ENCODE measurements at places on chromosomes 3 and 15.

GRCh38 chr3:15633159-15633558 lies 31.6 kb downstream of the BTD start:
- DNase-seq: no peak

DNA sequence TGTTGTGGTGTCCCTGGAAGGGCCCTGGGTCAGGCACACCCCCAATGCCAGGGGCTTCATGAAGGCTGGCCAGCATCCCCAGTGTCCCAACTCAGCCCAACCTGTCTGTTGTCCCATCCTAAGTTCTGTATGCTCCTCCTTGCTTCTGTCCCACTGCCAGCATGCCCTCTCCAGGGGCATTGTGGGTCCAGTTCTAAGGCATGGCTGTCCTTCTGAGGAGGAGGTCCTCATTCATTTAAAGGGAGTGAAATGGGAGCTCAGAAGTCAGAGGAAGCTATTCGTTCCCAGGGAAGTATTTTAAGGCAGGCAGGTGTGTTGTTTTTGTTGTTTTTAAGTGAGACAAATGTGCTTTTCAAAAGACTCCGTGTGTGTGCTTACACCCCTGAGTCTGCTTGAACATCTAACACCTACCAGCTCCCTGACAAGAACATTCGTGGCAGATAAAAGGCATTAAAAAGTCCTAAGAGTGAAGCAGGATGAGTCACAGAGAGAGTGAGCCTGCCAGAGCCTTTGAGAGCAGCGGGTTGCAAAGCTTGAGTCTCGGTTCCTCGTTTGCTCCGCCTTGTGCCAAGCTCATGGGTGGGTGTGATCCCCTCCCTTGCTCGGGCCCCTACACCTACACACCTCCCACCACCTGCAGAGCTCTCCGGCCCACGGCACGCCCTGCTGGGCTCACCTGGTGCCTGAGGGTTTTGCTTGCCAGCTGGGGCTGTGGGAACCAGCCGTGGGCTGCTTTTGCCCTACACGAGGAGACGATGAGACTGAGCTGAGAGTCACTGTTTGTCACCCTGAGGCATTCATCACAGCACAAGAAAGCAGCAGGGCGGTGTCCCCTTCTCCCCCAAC lies 183.4 kb upstream of the TOPAZ1 start:
- peak; percentile 3 for DNase-seq

GRCh38 chr15:38231436-38231835 lies 21.2 kb upstream of the SPRED1 start:
- DNase-seq: no peak

DNA sequence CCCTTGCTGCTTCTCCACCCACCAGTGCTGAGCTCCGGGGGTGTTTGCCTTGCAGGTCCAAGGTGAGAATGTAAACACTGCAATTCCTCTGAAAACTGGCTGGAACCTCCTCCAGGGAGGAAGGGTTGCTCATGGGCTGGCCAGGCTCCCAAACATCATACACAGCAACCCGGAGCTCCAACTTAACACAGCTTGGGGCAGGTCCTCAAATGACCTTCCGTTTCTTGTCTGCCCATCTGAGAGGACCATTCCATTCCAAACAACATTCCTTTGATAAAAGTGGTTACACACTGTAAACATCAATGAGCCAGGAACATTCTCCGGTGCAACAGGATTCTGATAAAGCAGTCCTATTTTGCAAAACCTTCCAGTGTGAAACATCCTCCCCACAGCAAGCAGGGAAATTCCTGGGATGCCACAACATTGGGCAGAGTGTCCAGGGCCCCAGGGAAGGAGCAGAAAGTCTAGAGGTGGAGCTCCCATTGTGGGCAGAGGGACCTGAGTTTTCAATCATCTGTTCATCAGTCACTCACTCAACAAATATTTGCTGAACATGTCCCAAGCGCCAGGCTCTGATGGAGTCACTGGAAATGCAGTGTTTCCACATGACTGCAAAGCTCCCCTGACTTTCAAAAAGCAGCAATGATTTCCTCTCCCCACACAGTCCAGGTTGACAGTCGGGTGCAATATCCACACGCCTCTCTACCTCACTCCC lies 7.3 kb upstream of the HEG1 start:
- DNase-seq: no peak

- DNase-seq: no peak
Measured at GRCh38 chr15:82186719-82187406, 75.7 kb downstream of the EFL1 start.

DNA sequence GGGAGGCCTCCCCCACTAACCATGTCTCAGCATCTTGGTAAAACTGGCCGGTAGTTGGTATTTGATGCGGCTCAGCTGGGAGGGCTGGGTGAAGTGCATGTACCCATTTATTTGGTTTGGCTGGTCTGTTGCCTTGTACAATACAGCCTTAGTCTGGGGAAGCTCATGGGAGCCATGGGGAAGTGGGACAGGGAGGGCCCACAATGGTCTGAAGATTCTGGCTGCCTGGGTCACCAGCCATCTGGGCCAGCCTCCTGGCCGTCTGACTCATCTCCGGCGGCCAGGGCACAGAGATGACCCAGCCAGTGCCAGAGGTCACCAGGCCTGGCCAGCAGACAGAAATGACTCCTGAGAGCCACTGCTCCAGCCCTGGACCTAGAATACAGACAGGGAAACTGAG lies 51.6 kb upstream of the SMAD6 start:
- DNase-seq: no peak

DNA sequence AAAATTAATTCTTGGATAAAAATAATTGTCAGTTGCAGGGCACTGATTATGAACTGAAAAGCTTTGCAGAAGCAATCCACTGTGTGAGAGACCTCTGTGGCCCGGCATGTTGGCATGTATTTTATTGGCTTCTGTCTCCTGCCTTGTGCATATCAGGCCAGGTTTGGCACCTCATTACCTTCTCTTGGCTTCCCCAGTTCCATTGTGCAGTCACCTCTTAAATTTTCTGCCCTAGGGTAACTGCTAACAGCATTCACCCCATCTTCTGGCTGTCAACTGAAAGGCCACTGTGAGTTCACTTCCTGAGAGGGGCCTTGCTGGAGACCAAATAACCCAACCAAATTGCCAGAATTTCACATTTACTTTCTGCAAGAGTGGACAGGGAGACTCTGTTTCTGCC lies 92.7 kb upstream of the RARB start:
- DNase-seq: no peak

DNA sequence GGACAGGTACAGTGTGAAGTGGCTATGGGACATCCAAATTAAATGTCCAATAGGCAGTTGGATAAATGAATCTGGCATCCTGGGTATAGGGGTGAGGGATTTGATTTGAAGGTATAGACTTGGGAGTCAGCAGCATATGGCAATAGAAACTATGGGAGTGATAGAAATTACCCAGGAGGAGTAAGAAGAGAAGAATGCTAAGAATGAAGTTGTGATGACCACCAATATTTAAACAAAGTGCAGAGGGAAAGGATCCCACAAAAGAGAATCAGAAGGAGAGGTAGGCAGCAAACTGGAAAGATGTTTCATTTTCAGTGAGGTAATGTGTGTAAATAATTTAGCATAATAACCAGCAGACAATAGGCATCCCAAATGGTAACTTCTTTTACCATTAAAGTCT lies 13.8 kb upstream of the MSL2 start:
- DNase-seq: no peak

DNA sequence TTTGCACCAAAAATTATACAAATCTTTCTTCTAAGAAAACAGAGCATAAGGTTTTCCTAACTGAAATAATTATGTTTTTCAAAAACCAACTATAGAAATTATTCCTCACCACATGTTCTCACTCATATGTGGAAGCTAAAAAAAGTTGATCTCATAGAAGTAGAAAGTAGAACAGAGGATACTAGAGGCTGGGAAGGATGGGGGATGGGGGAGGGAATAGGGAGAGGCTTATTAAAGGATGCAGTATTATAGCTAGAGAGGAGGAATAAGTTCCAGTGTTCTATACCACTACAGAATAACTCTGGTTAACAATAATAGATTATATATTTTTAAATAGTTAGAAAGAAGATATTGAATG lies 12.7 kb upstream of the TMEM212 start:
- no peak for DNase-seq

DNA sequence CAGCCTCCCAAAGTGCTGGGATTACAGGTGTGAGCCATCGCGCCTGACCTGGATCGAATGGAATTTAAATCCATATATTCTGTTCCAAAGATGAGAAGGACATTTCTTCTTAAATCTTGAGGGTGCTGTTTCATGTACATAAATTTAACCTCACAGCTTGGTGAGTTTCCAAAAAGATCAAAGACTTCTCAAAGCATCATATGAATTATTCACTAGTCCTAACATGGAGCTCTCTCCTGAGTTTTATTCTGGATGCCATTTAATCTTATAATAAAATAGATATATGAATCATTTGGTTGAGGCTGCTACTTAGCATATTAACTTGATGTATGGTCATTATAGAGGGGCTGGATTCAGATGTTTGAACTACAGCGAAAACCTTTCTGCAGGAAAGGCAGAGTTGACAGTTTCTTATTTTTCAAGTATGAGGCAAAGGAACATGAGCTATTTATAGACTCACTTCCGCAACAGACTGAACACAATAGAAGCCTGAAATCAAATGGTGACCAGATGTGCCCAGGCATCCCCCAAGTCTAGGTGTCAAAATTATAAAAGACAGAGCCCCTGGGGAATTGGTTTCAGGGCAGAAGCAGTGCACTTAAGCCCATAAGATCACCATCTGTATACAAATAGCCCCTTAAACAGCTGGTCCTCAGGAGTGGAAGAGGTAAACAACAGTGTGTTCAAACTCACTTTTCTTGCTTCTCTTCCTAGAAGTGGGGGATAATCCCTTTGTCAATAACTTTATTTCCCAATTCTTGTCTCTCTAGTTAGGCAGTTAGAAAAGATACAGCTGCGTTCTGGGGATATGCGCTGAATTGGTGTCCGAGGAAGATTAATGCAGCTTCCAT lies 29.7 kb downstream of the STARD9 start:
- peak; percentile 76 for DNase-seq

DNA sequence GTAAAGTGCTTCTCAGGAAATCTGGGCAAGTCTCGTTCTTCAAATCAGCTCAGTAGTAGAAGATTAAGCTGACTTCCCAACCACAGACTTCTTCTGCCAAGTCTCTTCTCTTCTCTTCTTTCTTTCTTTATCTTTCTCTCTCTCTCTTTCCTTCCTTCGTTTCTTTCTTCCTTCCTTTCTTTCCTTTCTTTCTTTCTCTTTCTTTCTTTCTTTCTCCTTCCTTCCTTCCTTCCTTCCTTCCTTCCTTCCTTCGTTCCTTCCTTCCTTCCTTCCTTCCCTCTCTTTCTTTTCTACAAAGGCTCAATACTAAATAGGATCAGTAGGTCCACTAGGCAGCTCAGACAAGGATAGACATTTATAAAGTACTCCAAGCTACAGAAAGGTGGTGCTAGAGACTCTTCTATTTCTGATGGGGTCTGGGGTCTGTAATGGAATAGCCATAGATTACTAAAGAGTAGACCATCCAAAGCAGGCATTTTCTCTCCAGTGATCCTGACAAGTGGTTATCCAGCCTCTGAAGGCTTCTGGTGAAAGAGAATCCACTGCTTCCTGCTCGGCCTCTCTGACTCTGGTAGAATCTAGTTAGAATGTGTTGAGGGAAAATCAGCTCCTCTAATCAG lies 100.8 kb downstream of the TPRG1 start:
- peak; percentile 52 for DNase-seq

DNA sequence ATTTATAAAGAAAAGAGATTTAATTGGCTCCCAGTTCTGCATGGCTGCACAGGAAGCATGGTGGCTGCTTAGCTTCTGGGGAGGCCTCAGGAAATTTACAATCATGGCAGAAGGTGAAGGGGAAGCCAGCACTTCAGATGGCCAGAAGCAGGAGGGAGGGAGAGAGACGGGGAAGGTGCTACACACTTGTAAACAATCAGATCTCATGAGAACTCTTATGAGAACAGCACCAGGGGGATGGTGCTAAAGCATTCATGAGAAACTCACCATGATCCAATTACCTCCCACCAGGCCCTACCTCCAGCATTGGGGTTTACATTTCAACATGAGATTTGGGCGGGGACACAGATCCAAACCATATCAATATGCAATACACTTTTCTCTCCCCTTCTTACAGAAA lies 73.7 kb downstream of the ECT2 start:
- DNase-seq: no peak

- no peak for DNase-seq
Measured at GRCh38 chr15:89163271-89164055, 57.9 kb downstream of the RLBP1 start.

GRCh38 chr15:63476229-63476632 lies 28.2 kb upstream of the USP3 start:
- DNase-seq: no peak

DNA sequence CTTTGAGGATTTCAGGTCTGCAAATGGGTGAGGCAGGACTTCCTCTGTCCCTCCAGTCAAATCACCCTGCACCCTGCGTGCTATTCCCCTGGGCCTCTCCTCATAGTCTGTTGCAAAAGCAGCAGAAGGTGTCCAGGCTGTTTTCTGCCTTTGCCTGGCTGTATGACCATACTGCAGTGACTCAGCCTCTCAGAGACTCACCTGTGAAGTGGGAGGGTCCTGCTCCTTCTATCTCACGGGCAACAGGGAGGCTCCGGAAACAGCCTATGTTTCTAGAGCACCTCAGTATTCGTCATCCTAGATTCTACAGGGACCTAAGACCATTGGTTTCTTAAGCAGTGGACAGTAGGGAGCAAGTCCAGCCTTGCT lies 216.4 kb downstream of the TLE3 start:
- DNase-seq: peak; percentile 45

DNA sequence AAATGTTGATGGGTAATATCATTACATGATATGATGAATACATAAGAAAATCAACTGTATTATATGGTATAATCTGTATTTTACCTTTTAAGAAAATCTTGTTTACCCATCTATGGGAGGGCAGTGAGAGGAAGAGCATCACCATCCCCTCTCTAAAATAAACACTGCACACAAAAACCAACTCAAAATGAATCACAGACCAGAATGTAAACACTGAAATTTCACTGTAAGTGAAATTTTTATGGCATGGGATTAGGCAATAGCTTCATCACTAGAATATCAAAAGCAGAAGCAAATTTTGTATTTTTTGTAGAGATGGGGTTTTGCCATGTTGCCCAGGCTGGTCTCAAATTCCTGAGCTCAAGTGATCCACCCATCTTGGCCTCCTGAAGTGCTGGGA lies 26.2 kb downstream of the IFT80 start:
- DNase-seq: no peak

GRCh38 chr15:93417156-93417555 lies 328.1 kb upstream of the RGMA start:
- no peak for DNase-seq

DNA sequence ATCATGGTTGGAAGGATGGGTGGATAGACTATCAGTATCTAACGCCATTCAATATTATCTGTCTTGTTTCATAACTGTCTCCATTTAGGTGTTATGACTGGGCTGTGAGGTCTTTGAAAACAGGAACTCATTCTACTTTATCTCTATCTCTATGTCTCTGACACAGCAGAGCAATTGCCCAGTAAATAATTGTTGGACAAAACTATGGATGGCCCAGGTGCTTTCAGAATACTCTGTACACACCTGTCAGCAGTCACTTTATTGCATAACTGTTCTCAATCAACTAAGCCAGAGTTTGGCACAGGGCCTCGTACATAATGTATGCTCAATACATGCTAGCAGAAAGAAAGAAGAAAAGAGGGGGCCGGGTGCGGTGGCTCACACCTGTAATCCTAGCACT lies 210.3 kb downstream of the OPA1 start:
- DNase-seq: no peak
